ENCODE measurements at places on chromosomes 6 and 20. TPM values are rescaled to one million over a fixed set of nuclear protein-coding genes. Genes with fewer than 3 reads are reported as not detected.

GRCh38 chr20:32559753-32560380 lies 25.3 kb downstream of the NOL4L start:
- DNase-seq, result no peak

GRCh38 chr6:89436226-89436625 lies 3.3 kb downstream of the ANKRD6 start:
- DNase-seq, result no peak

DNA sequence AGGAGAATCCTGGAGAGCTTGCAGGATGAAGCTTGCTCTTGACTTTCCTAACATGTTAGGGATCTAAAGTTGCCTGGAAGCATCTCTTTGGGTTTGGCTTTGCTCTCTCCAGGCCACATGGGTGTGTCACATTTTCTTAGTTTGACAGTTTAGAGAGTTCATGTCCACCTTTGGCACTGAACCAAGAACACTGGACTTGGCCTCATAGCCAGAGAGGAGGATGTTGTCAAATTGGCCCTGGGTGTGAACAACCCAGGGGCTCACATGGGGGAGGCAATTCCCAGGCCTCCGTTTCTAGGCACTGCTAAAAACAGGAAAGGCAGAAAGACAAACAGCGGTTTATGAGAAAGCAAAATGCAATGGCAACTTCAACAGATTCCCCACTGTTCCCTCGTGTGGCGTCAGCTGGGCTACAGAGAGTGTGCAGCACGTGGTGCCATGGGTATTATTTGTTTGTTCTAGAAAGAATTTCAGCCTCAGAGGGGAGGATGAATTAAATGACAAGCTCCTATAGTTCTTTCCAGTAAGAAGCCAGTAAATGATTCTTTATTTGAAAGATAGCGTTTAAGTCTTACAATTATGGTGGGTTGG lies 93.9 kb downstream of the CLIC5 start:
- DNase-seq, result no peak

DNA sequence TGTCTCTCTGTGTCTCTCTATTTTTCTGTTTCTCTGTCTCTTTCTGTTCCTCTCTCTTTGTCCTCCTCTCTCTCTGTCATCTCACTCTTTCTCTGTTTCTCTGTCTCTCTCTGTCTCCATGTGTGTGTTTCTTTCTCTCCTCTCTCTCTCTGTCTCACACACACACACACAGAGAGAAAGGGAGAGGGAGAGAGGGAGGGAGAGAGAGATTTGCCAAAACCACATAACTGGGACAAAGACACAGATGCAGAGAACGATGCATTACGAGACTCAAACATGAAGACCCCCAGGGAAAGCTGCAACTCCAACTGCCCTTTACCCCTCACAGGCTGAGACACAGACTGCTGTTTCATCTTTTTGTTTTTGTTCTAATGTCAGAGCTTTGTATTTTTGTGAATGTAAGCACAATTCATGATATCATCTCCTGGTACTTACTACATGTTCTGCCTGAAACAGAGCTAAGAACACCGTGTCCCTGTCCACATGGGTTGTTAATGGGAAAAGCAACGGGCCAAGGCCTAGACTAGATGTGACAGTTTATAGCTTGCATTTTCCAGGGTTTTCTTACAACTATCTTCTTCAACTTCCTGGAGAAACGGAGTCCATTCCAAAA lies 177.1 kb upstream of the ARID1B start:
- DNase-seq, result no peak

GRCh38 chr6:16639684-16640480 lies 121.4 kb downstream of the ATXN1 start:
- DNase-seq, result no peak

- DNase-seq, result peak; percentile 86
These were observed 43.6 kb downstream of the C6orf15 start for GRCh38 chr6:31068669-31069340.

- no peak for DNase-seq
These were observed 315.4 kb upstream of the JARID2 start for GRCh38 chr6:14930366-14930989.

- no peak for DNase-seq
These were observed 108.1 kb downstream of the PHF3 start for GRCh38 chr6:63743691-63744090.

GRCh38 chr6:147201885-147202515 lies 2.2 kb upstream of the STXBP5 start:
- DNase-seq, result peak; percentile 12

DNA sequence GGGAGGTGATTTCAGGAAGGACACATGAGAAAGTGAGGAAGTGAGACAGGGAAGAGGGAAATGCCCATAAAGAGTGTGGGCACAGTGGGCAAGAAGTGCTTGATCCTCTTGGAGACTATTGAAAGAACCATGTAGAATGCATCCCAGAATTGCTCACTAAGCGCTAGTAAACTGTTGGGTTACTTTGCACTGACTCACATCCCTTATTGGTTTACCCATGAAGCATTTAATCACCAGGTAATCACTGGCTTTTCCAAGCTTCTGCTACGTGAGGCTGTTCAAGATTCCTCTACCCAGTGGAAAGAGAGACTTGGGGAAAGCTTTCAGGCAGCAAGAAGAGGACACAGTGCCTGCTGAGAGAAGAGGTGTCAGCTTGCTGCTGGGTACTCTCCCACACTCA lies 410.0 kb upstream of the JAG1 start:
- no peak for DNase-seq

GRCh38 chr6:132742495-132742894 lies 15.2 kb downstream of the VNN2 start:
- no peak for DNase-seq

- DNase-seq, result no peak
These were observed 121.3 kb downstream of the SLC23A2 start for GRCh38 chr20:4880051-4880450.

GRCh38 chr6:9914951-9915350 lies 499.9 kb downstream of the TFAP2A start:
- DNase-seq, result no peak

DNA sequence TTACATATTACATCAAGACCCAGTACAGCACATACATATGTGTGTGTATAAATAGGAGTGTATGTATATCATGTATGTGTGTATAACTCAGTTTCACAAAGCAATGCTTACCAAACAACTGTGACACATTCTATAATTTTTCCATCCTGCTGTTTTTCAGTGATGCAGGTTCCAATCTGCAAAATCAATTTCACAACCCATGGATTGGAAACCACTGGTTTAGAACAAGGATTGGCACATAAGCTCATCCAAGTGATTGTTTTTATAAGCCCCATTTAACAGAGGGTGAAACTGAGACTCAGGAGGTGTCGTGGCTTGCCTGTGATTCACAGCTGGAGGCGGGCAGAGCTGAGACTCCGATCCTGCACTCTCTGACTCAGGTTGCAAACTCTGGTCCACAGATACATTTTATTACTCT lies 158.2 kb downstream of the ZMYND8 start:
- DNase-seq, result no peak

DNA sequence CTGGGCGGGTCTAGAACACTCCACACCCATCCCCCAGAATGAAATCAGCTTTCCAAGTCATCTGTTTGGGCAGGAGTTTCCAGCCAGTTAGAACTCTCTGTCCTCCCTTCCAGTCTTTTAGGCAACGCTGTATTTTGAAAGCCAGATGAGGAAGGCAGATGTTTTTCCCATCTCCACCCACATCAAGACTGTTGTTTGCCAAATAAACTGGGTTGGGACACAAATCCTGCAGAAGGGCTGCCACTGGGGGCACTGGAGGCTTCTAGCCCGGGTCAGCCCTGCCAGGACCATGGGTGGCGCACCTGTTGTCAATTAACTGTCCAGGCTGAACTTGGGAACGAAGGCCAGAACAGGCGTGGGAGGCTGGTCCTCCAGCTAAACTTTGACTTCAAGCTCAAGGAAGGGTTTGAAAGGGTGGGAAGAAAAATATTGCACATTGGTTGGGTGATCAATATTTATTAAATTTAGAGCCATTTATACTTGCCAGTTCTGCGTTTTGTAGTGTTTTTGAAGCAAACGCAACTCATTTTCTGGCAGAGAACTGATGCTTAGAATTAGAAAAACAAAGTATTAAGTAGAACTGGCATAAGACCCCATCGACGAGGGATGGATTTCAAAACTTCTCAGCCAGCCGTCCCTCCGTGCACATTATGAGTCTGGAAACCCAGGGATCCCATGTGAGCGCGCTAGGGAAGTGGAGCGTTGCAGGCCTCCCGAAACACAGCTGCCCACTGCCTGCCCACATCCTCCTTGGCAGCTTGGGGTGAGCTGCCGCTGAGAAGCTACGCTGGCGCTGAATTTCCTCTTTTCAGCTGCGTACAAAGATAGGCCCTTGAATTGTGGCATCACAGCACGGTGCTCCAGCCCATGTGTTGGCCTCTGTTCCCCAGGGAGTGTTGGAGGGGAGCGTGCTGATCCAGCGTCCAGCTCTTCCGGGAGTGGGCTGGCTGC lies 297.4 kb downstream of the QKI start:
- DNase-seq, result peak; percentile 80

DNA sequence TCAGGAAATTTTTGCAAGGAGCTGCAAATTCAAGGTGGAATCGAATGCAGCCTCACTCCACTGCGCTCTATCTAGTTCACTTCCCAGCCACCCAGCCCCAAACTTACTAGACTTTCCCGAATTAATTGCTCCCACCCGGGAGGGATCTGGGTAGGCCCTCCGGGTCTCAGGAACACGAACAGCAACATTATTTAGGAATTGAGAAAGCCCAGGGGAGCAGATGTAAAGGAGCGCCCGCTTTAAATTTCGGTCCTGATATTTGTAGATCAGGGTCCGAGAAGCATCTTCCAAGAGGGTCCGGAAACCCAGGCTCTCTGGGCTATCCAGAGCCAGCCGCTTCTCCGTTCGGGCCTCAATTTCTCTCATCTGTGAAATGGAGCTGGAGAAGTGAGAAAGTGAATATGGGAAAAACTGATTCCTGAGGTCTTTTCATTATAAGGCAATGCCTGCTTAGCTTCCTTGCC lies 490 bp upstream of the ID1 start:
- DNase-seq, result peak; percentile 70

GRCh38 chr20:41467690-41468089 lies 101.1 kb upstream of the EMILIN3 start:
- DNase-seq, result no peak

DNA sequence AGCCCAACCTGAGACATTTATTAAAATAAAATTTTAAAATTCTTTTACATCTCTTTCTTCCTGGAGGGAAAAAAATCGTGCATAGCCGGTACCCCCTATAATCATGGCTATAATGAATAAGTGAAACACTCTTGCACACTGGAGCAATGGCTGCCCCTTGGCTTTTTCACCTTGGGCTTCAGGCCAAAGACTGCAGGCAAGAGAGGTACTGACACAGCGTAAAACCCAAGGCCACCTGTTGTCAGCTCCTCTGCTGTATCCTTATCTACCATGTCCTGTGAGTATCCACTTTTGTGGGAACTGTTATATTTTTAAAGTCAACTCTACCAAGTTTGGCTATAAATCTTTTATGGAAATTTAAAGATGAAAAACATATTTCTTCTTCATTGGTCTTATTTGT lies 23.0 kb upstream of the LY86 start:
- DNase-seq, result no peak

Gene CALHM5
- 0.04 TPM for total RNA-seq

Gene MAK
- 0.07 TPM for total RNA-seq

Gene KHDC1
- total RNA-seq, result 3.3 TPM

Gene FAM209B
- 0.59 TPM for total RNA-seq

Gene CD93
- not detected for total RNA-seq

Gene SLC35B3
- total RNA-seq, result 8.5 TPM
